ENCODE measurements at places on chromosomes 13 and 19. TPM values are rescaled to one million over a fixed set of nuclear protein-coding genes. Genes with fewer than 3 reads are reported as not detected.

Gene GPR4
- total RNA-seq: 0.12 TPM

Gene HOOK2
- total RNA-seq: 12.8 TPM

Gene FBN3
- not detected for total RNA-seq

Gene PLIN5
- not detected for total RNA-seq

Gene BRME1
- 0.87 TPM for total RNA-seq

Gene ERICH4
- total RNA-seq: not detected

Gene RXFP2
- total RNA-seq: not detected

Gene NUMBL
- 29.7 TPM for total RNA-seq

Gene LGALS7
- total RNA-seq: not detected

Gene CNMD
- total RNA-seq: not detected

Gene LRRC8E
- total RNA-seq: 10.7 TPM

Gene CGB2
- total RNA-seq: not detected

Gene ZNF230
- 3.1 TPM for total RNA-seq

Gene TEX29
- not detected for total RNA-seq

Gene BEST2
- total RNA-seq: not detected

Gene FAM216B
- total RNA-seq: not detected

Gene CDC34
- total RNA-seq: 50.6 TPM

Gene PNMA8C
- total RNA-seq: 0.25 TPM

Gene NLRP11
- not detected for total RNA-seq

Gene NBEA
- total RNA-seq: 6.1 TPM

Gene FBXO17
- total RNA-seq: 33.9 TPM

Gene ALKBH6
- 20.0 TPM for total RNA-seq

Gene STOML3
- not detected for total RNA-seq

Gene FAM83E
- 0.77 TPM for total RNA-seq

Gene CCDC122
- 9.1 TPM for total RNA-seq

Gene KIR3DL1
- total RNA-seq: not detected

Gene SMAD9
- 2.1 TPM for total RNA-seq

Gene IZUMO4
- total RNA-seq: 2.1 TPM

Gene CYP2F1
- not detected for total RNA-seq

Gene NKG7
- total RNA-seq: not detected

Gene NLRP12
- total RNA-seq: not detected

Gene TMEM59L
- 0.11 TPM for total RNA-seq

Gene MAN2B1
- total RNA-seq: 21.6 TPM
